Fibroblast of skin of right biceps (primary cell): ENCODE measurements at places on chromosomes 12 and 14.

GRCh38 chr12:30533558-30534265, 162.0 kb downstream of the IPO8 start:
- peak; percentile 1 for DNase-seq

GRCh38 chr14:93997082-93997481, at the start of gene CCDC197:
TSS of gene CCDC197 (plus strand) at chr14:93997301. CDS start at chr14:93998132, 831 bp downstream.
- DNase-seq: no peak

DNA sequence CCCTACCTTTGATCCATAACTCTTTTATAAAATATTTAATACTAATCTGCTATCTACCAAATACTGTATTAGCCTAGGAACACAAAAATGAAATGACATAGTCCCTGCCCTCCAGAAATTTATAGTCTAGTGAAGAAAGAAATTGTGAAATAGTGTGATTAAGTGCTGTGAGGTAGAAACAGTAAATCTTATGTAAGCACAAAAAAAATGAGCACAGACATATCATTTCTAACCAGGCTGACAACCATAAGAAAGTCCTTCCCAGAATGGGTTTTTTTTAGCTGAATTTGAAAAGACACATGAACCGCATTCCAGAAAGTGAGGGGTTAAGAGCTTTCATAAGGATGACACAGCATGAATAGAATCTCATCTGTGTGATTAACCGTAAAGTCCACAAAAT, 145.9 kb downstream of the SOX5 start:
- no peak for DNase-seq

DNA sequence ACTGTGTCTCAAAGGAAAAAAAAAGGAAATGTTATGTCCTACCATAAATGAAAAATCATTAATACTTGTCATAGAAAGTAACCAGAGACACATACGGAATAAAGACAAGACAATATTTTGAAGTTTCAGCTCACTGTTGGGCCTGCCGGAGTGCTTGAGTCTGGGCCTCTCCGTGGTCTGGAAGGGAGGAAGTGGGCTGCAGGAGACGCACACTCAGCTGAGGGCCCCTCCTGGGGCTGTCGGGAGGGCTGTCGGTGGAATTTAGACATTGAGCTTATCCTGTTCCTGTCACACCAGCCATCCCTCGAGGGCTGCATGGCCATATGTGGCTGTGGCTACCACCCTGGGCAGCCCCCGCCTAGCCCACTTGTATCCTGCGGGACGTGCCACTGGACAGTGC, 80.6 kb downstream of the DDX51 start:
- DNase-seq: no peak

GRCh38 chr14:68756000-68756481, 36.8 kb downstream of the ZFP36L1 start:
- DNase-seq: peak; percentile 60

DNA sequence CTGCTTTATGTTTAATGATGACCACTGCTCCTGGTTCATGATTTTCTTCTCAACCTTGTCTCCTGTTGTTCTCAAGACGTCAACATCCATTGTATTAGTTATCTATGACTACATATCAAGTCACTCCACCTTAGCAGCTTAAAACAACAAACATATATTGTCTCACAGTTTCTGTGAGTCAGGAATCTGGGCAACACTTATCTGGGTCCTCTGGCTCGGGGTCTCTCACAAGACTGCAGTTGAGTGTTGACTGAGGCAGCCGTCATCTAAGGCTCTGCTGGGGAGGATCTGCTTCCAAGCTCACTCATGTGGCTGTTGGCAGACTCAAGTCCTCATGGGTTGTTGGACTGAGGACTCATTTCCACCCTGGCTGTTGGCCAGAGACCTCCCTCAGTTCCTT, 27.3 kb upstream of the FRS2 start:
- DNase-seq: peak; percentile 32

GRCh38 chr12:106288494-106289195, 13.9 kb upstream of the TCP11L2 start:
- DNase-seq: peak; percentile 95

GRCh38 chr12:50662116-50662510, 101.8 kb upstream of the ATF1 start:
- no peak for DNase-seq

DNA sequence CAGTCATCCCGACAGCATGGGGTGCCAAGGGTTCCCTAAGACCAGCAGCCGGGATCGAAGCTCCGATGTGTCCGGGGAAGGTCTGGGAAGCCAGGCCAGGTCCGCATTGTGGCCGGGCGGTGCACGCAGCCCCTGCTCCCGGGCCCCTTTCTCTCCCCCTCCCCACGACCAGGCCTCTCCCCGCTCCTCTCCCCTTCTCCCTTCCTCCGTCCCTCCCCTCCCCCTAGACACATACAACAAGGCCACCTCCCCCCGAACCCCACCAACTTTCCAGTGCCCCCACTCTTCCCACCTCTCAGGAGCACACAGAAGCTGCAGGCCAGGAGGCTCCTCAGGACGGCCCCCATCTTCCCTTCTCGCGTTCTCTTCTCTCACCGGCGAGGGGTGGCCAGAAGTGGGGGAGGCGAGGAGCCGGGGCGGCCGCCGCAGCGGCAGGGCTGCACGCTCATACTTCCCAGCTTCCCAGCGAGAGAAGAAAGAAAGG, 413 bp downstream of the LRP6 start:
- no peak for DNase-seq

GRCh38 chr12:124774462-124775167, 89.0 kb downstream of the SCARB1 start:
- DNase-seq: peak; percentile 98

GRCh38 chr12:62802984-62803383, 132.0 kb downstream of the PPM1H start:
- DNase-seq: peak; percentile 34
